IMR-90 (cell line): ENCODE measurements at places on chromosomes 16 and 17.

DNA sequence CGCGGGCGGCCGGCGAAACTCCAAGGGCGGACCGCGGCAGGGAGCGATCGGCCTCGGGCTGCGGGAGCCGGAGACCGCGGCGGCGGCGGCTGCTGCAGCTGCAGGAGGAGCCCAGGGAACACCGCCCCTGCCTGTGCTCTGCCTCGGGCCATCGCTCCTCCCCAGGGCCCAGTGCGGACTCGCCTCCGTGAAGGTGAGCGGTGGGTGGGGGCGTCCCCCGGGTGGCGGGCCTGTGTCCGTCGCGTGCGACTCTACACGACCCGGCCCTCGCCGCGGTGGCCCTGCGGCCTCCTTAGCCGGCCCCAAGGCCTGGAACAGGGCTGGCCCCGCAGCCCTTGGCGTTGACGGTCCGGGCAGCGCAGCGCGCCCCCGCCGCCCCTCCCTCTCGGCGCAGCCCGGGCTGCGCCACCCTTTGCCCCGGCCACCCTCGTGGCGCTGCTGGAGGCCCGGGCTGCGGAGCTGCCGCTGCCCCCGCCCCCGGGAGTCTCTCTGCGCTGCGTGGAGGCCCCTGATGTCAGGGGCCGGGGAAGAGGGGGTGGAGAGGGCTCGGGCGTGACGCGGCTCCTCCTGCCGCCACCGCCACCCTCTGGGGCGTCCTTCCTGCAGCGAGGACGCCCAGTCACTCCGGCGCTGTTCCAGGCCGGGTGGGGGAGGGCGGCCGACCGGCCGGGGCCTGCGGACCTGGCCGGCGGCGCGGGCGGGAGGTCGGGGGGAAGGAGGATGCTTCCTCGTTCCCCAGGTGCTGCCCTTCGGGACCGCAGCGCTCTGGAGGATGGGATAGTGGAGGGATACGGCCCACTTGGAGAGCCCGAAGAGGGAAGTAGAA, 485 bp downstream of the DYNLL2 start:
- DNase-seq, result peak; percentile 43

GRCh38 chr16:51133688-51134087, 17.4 kb downstream of the SALL1 start:
- no peak for DNase-seq

GRCh38 chr16:19704321-19705145, 13.5 kb downstream of the KNOP1 start:
- DNase-seq, result peak; percentile 77

DNA sequence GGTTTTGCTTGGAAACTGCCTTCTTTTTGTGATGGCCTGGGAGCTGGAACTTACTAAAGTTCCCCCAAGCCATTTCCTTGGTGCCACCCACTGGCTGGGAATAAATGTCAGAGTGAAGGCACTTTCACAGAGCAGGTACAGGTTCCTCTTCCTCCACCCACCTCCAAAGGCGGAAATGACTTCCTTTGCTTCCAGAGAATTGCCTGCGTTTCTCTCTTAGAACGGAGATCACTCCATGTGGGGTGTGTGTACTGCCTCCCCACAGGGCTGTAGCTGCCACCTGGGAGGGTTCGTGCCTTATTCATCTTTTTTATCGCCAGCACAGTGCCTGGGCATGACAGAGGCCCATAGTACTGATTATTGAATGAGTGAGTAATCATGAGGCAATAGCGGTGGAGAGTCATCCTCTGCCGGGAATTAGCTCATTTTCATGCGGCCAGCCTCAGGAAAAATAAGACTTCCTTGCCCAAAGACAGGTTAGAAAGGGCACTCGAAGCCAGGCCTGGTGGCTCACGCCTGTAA, 32.2 kb upstream of the HAS3 start:
- DNase-seq, result peak; percentile 92

- DNase-seq, result no peak
Measured at GRCh38 chr17:3903051-3903825, 10.4 kb upstream of the CAMKK1 start.
